ENCODE measurements at places on chromosomes 2 and 18. TPM values are rescaled to one million over a fixed set of nuclear protein-coding genes. Genes with fewer than 3 reads are reported as not detected.

GRCh38 chr2:179932786-179933185 lies 71.4 kb upstream of the ZNF385B start:
- DNase-seq: no peak

GRCh38 chr2:171579481-171579880 lies 57.2 kb downstream of the CYBRD1 start:
- DNase-seq: no peak

DNA sequence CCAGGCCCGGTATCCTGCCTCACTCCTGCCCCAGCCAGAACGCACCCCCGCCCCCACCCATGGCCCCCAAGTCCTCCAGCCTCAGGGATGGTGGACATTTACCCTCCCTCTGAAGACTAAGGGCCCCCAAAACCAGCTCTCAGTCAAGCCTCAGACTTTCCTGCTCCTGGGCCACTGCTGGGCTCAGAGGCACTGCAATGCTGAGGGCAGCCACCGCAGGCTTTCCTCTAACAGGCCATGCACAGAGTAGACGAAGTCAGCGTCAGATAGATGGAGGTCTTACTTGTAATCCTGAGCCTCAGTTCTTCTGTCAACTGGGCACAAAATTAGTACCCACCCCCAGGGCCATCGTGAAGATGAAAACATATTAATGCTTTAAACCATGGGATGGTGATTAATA lies 92.6 kb downstream of the TTC32 start:
- no peak for DNase-seq

GRCh38 chr2:206084439-206084869 lies 1.5 kb downstream of the INO80D start:
- DNase-seq: peak; percentile 75

TANC1 gene
- 30.3 TPM for total RNA-seq

MMADHC gene
- 126 TPM for total RNA-seq

ARHGEF33 gene
- total RNA-seq: 1.2 TPM

- DNase-seq: no peak
Observed at GRCh38 chr2:27243391-27244130, 19.3 kb downstream of the SLC30A3 start.

DNA sequence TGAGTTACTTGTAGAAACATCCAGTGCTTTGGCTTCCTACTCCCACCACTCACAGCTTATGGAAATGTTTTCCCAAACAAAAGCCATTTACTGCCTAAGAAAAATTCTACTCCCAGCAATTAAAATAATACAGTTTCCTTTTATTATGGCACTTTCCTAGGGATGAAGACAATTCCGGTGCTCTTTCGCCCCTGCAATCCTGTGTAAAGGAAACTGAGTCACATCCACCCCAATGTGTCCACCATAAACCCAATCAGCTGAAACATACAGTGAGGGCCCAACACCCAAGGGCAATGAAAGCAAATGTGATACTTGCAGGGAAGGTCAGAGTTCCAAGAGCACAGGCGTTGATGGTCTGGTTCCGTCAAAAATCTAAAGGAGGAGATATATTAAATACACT lies 62.0 kb upstream of the ST3GAL5 start:
- no peak for DNase-seq

GRCh38 chr18:27223526-27224291 lies 38.6 kb upstream of the CHST9 start:
- DNase-seq: no peak

DNA sequence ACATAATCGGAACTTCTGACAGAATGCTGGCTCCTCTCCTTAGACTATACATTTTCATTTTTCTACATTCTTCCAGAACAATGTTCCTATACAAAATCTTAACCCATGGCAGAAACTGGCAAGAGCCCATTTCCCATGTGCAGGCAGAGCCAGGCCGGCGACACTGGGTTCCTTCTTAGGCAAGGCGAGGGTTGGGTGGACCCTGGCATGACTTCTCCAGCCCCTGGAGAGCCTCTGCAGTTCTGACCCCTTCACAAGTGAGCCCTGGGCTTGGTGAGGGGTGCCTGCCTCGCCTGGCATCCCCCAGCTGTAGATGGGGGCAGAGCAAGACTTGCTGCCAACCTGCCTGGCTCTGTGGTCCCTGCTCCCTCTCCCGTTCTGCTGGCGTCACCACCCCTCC lies 5.0 kb downstream of the GYPC start:
- no peak for DNase-seq

DNA sequence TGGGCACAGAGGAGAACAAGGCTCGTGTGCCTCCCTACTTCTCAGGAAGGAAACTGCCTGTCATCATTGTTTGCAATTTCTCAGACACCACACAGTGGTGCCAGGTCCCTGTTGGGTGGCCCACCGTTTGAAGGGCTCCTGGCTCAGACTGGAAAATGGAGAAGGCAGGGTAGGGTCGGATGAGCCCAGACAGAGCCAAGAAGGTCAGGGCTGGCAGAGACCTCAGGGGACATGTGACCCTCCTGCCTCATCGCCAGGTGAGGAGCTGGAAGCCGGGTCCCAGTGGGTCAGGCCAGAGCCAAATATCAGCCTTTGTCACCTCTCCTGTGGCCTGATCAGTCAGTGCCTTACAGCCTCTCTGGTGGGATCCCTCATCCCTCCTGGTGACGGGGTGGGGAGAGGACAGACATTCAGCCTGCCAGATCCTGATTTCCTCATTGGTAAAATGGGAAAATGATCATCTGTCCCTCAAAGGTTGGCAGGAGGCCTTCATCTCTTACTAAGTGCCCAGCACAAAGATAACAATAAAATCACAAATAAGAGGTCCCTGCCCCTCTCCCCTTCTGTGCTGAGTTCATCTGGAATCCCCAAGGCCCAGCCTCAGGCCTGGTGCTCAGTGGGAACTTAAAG lies 117.6 kb downstream of the CAPN13 start:
- no peak for DNase-seq

GRCh38 chr2:36573165-36573564 lies 24.8 kb downstream of the FEZ2 start:
- DNase-seq: no peak

- peak; percentile 28 for DNase-seq
Observed at GRCh38 chr2:105179469-105180372, 61.8 kb upstream of the GPR45 start.

HTR2B gene
- total RNA-seq: 1.2 TPM

GRCh38 chr2:182824056-182824766 lies 42.2 kb downstream of the FRZB start:
- DNase-seq: no peak

DNA sequence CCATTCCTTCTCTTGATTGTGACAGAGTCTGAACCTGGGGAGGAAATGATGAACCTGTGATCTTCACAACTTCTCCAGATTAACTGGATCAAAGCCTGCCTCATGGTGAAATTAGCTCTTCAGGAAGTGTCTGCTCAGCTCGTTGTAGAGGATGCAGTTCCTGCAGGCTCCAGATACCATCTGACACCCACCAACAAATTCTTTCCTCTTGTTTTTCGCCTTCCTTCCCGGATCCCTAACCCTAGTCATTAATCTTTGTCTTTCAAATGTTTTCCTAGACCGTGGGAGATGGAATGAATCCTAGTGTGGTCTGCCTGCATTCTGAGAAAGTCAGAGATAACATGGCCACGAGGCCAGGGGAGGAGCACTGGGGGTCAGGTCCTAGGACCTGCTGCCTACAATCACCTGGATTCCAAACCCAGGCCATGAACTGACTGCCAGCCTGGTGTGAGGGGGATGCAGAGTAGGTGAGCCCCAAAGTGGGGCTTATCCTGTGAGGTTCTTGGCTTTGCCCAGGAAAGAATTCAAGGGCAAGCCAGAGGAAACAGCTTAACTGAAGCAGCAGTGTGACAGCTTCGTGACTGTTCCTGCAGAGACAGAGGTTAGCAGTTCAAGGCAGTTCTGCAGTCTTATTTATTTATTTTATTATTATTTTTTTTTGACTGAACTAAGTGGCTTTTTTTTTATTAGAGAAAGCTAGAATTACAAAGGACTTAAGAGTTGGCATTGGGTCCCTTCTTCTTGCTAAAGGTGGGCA lies 67.8 kb downstream of the DIPK1C start:
- no peak for DNase-seq

- no peak for DNase-seq
Observed at GRCh38 chr2:201575971-201576370, 67.3 kb downstream of the TMEM237 start.

ALK gene
- 1.2 TPM for total RNA-seq

GRCh38 chr2:60296219-60296955 lies 257.1 kb downstream of the BCL11A start:
- no peak for DNase-seq

DNA sequence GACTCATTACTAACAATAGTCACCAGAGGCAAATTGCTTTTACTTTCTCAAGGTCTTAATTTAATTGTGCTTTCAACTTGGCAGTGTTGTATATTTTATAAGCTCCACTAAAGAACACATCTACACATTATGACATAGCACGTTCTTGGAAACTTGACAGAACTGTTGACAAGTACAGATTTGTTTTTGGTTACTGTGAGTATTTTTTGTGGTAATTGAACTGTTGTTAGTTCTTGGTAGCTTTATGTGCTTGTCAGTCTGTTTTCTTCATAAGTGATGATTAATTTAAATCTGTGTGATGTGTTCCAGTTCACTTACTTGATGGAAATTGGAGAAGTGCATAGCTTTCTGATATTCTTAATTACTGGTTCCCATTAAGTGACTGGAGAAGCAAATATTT lies 63.9 kb downstream of the COMMD1 start:
- no peak for DNase-seq

LYG2 gene
- total RNA-seq: not detected

SERPINB10 gene
- 0.96 TPM for total RNA-seq

DNA sequence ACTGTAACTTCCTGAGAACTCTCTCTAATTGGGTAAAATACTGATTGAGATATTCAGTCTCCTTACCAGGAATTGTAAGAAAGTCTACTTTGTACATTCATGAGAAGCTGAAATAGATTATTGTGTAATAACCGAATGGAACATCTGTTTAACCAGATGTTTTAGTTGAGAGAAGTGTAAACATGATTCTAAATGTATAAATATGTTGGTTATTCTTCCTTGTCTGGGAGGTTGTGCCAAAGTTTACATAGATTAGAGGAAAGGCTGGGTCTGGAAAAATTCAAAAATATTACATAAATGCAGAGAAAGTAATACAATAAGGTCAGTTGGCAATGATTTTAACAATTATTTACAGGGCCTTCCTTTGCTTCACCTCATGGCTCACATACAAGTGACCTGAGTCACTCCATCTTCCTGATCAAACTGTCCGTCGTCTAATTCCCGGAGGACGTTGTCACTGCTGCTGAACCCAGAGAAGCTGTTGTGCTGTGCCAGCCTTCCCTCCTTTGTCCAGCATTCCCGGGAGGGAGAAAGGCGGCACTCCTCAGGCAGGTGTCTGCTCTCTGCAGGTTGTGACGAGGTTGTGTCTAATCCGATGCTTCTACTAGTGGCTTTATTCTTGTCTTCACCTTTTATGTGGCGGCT lies 55.9 kb downstream of the MOB4 start:
- DNase-seq: no peak

MAP3K19 gene
- 5.3 TPM for total RNA-seq

GRCh38 chr2:163348857-163349380 lies 386.9 kb downstream of the FIGN start:
- DNase-seq: peak; percentile 58

DNA sequence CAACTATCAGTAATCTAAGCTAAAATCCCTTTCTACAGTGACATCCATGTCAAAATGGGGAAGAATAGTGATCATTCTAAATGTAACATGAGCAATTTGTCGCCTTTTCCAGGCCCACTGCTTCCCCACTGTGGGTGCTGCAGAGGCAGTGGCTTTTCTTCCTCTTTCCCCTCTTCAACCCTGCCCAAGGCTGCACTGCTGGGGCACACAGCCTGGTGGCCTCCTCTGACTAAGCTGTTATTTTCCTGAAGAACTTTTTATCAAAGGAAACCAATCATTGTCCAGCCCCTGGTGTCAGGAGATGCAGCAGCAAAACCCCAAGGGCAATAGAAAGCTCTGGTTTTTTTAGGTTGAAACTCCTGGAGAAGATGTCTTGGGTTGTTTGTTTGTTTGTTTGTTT lies 117.6 kb upstream of the KLF7 start:
- DNase-seq: no peak

- DNase-seq: no peak
Observed at GRCh38 chr2:145729993-145730770, 1210.3 kb upstream of the ZEB2 start.

- no peak for DNase-seq
Observed at GRCh38 chr2:57876313-57876712, 170.3 kb upstream of the VRK2 start.

DNA sequence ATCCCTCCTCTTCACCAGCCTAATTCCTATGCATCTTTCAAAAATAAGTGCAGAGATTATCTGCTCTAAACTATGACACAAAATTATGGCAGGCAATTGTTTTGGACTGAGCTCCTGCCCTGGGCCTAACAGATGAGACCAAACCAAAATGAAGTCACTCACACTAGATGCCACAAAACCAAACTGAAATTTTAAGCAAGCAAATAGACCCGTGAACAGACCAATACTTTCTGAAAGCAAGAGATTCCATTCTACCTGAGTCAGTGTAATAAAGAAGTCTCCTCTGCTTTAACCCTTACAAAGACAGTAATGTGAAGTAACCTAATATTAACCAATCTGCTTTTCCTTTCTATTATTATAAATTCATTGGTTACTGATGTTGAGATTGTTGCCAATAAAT lies 84.3 kb downstream of the RIT2 start:
- DNase-seq: no peak

DNA sequence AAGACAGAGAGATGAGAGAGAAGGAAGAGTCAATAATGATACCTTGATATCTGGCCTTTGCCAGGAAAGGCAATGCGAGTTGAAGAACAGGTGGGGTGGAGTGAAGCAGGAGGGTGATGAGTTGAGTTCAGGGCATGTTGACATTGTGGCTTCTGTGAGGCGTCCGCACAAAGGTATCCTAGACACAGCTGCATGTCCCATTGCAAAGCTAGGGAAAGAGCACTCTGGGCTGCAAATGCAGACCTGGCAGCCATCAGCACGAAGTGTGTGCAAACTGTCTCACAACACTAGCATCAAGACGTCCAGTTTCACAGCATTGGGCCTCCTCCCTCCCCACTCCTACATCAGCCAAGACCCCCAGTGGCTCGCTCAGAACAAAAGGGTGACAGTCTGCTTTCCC lies 36.1 kb downstream of the TEX51 start:
- DNase-seq: no peak

DNA sequence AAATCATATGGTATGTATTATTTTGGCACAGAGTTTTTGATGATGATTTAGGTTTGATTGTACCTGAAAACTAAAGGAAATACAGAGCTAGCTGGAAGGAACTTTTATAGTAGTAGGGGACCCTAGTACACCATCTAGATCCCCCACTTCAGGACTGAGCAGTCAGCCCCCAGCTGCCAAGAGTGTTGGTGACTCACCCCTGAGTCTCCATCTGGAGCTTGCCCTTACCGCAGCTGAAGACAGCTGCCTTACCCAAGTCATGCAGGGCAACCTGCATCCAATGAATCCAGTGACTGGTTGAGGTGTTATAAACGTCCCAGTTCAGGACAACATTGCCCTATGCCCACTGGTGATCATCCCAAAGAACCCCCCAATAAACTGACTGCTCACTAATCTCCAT lies 15.3 kb downstream of the PMS1 start:
- no peak for DNase-seq

ZBTB7C gene
- total RNA-seq: 1.7 TPM

GRCh38 chr2:178418426-178418825 lies 32.5 kb downstream of the PRKRA start:
- DNase-seq: no peak

GRCh38 chr2:185222311-185222710 lies 516.3 kb upstream of the FSIP2 start:
- no peak for DNase-seq
